Activated naive CD8-positive, alpha-beta T cell treated with anti-CD3 and anti-CD28 coated beads, Interleukin-2, amount 10 ng/mL, durations not matched to agents 7 days and 5 days (primary cell): ENCODE measurements at places on chromosomes 13 and 19. TPM values are rescaled to one million over a fixed set of nuclear protein-coding genes. Genes with fewer than 3 reads are reported as not detected.

Gene PPP1R13L
- 20.2 TPM for total RNA-seq

DNA sequence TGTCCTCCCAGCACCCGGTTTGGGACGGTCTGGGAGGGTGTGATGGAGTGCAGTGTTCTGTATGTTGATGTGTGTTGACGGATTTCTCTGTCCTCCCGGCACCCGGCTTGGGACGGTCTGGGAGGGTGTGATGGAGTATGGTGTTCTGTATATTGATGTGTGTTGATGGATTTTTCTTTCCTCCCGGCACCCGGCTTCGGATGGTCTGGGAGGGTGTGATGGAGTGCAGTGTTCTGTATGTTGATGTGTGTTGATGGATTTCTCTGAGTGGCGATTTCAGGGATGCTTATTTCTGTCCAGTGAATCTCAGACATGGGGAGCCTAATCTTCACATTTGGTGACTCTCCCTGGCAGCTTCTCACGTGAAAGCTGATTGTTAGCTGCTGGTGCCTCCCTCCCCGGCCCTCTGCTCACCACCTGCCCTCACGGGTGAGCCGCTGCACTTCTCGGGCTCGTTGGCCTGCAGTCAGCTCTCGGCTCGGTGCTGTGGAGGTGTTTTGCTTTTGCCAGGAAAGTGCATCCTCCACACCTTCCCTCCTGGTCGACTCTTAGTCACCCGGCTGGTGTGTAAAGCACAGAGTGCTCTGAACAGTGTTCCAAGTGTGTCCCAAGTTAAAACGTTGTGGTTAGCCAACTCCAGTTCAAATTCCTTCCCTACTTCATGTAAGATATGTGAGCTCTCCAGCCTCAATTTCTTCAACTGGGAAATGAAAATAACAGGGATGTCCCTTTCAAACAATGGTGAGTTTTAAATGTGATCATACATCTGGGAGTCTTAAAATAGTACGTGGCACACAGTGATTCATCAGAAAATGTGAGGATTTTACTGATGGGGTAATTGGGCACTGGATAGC, 54.6 kb downstream of the ATP11A start:
- no peaks in the 10 kb centered on the region for H3K27me3 ChIP-seq
- H3K4me3 ChIP-seq, result no peak overlapping the region
- DNase-seq, result no peak
- H3K36me3 ChIP-seq, result no peaks in the 10 kb centered on the region

Gene SIGLEC8
- not detected for total RNA-seq

GRCh38 chr19:53906211-53907192, 2.6 kb upstream of the CACNG7 start:
- peaks cover 18% of the 10 kb centered on the region for H3K4me1 ChIP-seq
- H3K27ac ChIP-seq, result no peak overlapping the region
- DNase-seq, result peak; percentile 84
- H3K4me3 ChIP-seq, result peak overlapping the region; percentile 10
- H3K27me3 ChIP-seq, result peaks cover 69% of the 10 kb centered on the region
